Tracheal epithelial cell (primary cell): ENCODE measurements at places on chromosomes 1 and 21. TPM values are rescaled to one million over a fixed set of nuclear protein-coding genes. Genes with fewer than 3 reads are reported as not detected.

Gene F11R
- total RNA-seq = 385 and 410 TPM in 2 replicates

Gene C1QC
- not detected in 2 replicates for total RNA-seq

Gene ITGB2
- total RNA-seq = 1.7 and 3.6 TPM in 2 replicates

Gene OR6N2
- not detected in 2 replicates for total RNA-seq

Gene ARHGEF16
- total RNA-seq = 21.0 and 34.1 TPM in 2 replicates

Gene HP1BP3
- 153 and 163 TPM in 2 replicates for total RNA-seq

Gene PTGFR
- total RNA-seq = under 0.01 and 0.24 TPM in 2 replicates

Gene FHAD1
- not detected in 2 replicates for total RNA-seq
